Activated T-helper 2 cell treated with anti-CD3 and anti-CD28 coated beads, Interferon-gamma antibody, Interleukin-2, Interleukin-4, amounts not matched to agents 10 μg/mL and 5 μg/mL and 100 μg/mL, durations not matched to agents 14 hours and 24 hours and 36 hours (primary cell): ENCODE measurements at places on chromosomes 12 and 14. TPM values are rescaled to one million over a fixed set of nuclear protein-coding genes. Genes with fewer than 3 reads are reported as not detected.

OR10A7 gene
- total RNA-seq = not detected in 2 replicates

DNA sequence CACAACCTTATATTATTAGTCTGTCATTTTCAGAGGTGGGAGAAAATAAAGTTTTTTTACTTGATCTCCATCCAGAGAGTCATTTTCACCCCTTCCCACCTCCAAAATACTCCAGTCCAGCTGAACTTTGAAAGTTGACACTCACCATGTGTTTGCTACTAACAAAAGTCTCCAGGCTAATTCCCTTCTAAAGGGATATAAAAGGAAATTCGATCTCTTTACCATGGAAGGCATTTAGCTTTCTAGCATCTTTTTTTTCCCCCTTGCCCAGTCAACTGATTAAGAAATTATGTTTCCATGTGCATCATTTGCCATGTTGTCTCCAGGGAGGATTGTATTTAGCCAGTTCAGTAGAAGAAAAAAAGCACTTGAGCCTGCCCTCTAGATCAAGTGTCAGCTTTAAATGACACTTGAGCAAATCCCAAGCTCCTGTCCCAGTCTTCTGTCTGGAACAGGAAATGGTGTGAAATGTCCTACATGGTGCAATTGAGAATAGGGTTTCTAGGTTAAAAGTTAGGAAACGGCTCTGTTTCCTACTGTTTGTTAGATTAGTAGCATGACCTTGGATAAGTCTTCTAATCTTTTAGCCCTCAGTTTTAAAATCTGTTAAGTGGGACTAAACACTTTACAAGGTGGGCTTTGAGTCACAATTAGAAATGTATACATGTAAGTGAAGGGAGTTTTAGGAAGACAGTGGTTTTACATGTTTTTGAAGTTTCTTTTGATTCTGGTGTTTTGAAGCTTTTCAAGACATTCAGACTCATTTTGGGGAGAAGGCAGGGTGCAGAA, 67.2 kb downstream of the GNS start:
- DNase-seq = no peak

DNA sequence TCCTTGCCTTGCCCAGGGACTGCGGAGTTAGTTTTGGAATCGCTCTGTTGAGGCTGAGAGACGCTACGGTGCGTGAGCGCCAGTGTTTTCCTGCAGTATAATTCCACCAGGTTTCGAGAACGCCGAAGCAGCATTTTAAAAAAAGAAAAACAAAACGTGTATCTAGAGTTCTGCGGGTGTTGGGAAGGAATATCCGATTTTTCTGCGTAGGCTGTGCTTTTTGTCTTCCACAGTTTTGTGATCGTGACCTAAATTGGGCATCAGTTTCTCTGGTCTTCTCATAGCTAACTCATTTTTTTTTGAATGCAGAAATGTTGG, 778 bp downstream of the DNM1L start:
- DNase-seq = no peak

GRCh38 chr12:124940143-124940392, 25.6 kb upstream of the UBC start:
- DNase-seq = no peak

- no peak for DNase-seq
Measured at GRCh38 chr12:38384816-38385378, 68.3 kb downstream of the ALG10B start.

GRCh38 chr12:63090716-63091115, 60.3 kb downstream of the AVPR1A start:
- no peak for DNase-seq

GRCh38 chr12:103877934-103878510, 37.0 kb upstream of the NT5DC3 start:
- peak; percentile 31 for DNase-seq

DNA sequence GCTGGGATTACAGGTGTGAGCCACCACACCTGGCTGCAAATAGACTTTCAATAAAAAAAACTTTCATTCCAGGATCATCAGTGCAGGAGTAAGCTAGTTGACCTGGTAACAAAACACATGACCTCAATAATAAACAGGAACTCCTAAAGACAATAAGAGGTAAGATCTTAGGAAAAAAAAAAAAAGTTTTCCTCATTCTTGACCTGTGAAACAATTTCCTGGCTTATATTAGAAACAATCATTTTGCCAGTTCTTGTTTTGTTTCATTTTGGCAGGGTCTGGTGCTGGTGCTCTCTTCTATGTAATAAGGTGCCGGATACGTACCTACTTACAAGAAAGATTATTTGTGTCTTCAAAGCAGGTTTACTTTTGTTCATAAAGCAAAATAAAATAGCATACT, 90.6 kb upstream of the AMN1 start:
- DNase-seq = no peak

LTBR gene
- 0.32 and 0.50 TPM in 2 replicates for total RNA-seq

- DNase-seq = peak; percentile 27
Measured at GRCh38 chr14:70622111-70622712, 19.5 kb upstream of the TTC9 start.

PSME1 gene
- 340 and 342 TPM in 2 replicates for total RNA-seq
